ENCODE measurements at places on chromosomes 2 and 18. TPM values are rescaled to one million over a fixed set of nuclear protein-coding genes. Genes with fewer than 3 reads are reported as not detected.

DNA sequence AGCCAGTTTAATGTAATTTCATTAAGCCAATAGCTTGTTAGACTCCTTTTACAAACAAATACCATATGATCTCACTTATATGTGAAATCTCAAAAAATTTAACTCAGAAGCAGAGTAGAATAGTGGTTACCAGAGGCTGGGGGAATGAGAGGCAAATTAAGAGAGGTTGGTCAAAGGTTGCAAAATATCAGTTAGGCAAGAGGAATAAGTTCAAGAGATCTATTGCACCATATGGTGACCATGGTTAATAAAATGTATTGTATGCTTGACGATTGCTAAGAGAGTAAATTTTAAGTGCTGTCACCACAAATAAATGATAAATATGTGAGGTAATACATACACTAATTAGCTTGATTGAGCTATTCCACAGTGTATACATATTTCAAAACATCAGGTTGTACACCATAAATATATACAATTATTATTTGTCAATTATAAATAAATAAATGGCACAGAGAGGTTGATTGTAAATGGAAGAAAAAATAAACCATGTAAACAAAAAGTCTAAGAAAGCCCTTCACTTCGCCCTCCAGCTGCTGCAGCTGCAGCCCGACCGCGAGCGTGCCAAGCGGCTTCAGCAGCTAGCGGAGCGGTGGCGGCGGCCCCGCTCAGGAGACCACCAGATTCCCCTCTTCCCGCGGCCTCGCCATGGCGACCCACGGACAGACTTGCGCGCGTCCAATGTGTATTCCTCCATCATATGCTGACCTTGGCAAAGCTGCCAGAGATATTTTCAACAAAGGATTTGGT, 23.0 kb upstream of the ACTR2 start:
- peak; percentile 77 for DNase-seq

Gene GPD2
- polyA plus RNA-seq: 8.6 TPM

DNA sequence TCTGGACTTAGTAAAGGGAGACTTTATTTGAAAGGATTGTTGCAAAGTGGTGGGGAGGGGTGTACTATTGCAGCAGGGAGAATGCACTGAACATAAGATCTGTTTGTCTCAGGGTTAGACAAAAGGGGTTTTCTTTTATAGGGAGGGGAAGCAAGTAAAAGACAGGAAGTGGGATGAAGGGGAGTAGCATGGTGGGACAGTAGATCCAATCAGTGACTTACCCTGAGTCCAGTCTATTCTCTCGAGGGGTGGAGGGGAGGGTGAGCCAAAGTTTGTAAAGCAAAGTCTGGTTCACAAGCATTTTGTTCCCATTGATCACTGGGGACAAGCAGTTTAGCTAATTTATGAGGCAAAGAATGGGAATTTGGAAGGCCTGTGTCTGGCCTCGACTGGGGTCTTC, 35.0 kb upstream of the CYP27C1 start:
- no peak for DNase-seq

Gene FAM237A
- not detected for polyA plus RNA-seq

GRCh38 chr2:239731422-239731821, 293.7 kb downstream of the NDUFA10 start:
- no peak for DNase-seq

Measured in psoas muscle (tissue), 8 donors.